CD14-positive monocyte (primary cell): ENCODE measurements at places on chromosomes 6 and 20.

GRCh38 chr6:87700397-87701343 lies 1.4 kb downstream of the AKIRIN2 start:
- peak; percentile 79 for DNase-seq

- no peak for DNase-seq
Measured at GRCh38 chr6:29696147-29697125, 15.5 kb upstream of the ZFP57 start.

DNA sequence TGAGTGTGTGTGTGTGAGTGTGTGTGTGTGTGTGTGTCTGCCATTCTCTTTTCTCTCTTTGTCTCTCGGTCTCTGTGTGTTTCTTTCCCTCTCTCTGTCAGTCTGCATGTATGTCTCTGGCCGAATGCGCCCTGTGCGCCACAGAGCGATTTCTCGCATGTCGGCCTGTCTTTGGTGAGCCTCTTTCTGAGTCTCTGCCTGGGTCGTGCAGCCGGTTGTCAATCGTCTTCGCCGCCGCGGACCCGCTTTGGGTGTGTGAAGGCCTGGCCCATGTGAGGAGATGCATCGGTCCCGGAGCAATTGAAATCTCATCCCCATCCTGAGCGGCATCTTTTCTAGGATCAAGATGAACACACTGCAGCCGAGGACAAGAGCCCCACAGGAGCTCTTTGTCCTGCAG lies 1567.2 kb upstream of the DEFB115 start:
- DNase-seq: no peak

DNA sequence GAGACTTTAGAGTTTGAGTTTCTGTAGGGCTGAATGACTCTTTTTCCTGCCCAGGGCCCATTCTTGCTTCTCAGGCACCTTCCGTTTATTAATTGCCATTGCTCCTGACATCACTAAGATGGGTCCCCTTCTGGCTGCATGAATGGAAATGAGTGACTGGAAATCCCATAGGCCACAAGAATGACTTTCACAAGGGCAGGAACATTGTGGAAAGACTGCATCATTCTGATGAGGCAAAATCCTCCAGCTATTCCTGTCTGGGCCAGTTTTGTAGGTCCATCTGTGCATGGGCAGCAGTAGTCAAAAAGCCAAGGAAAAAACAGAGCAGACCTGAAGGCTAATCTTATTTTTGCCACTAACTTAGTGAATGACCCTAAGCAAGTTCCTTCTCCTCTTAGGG lies 19.3 kb downstream of the TMEM74B start:
- DNase-seq: no peak

DNA sequence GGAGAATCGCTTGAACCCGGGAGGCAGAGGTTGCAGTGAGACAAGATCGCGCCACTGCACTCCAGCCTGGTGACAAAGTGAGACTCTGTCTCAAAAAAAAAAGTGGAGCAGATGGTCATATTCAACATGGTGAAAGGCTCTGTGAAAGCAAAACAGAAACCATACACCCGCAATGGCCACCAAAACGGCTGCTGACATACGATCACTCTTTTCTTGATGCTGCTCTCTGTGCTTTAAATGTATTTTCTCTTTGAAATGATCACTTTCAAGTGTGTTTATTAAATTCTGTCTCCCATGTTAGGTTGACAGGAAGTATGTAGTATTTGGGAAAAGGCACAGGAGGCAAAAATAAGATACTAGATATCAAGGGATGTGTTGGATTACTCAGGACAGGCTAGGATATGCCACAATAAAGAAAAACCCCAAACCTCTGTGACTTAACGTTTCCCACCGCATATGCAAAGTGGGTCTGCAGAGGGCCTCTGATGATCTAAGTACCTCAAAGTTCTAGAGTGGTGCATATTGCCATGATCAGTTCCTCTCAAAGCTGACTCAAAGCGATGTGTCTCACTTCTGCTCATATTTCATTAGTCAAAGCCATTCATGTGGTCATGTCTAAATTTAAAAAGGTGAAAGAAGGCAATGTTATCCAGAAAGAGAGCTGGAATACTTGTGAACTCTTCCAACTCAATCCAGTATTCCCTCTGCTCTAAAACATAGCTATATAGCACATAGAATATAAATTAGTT lies 155.1 kb upstream of the SOX4 start:
- peak; percentile 10 for DNase-seq

GRCh38 chr6:138726757-138727097 lies 46.8 kb upstream of the CCDC28A start:
- DNase-seq: no peak

DNA sequence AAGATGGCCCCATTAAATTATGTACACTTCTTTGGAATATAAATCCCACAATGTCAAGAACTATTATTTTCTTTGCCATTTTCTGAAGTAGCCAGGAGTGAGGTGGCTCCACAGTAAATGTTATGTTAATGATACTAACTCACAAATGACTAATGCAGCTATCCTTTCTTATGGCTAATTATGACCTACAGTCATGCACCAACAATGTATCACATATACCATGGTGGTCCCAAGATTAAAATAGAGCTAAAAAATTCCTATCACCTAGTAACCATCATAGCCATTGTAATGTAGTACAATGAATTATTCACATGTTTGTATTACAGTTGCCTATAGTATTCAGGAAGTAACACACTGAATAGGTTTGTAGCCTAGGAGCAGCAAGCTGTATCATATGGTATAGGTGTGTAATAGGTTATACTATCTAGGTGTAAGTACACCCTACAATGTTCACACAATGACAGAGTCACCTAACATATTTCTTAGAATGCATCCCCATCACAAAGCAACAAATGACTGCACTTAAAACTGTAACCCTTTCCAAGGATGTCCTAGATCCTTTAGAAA lies 15.3 kb downstream of the ECHDC1 start:
- DNase-seq: no peak

GRCh38 chr6:55276745-55277530 lies 50.3 kb upstream of the GFRAL start:
- no peak for DNase-seq

- DNase-seq: no peak
Measured at GRCh38 chr6:116087437-116088027, 13.1 kb upstream of the NT5DC1 start.

DNA sequence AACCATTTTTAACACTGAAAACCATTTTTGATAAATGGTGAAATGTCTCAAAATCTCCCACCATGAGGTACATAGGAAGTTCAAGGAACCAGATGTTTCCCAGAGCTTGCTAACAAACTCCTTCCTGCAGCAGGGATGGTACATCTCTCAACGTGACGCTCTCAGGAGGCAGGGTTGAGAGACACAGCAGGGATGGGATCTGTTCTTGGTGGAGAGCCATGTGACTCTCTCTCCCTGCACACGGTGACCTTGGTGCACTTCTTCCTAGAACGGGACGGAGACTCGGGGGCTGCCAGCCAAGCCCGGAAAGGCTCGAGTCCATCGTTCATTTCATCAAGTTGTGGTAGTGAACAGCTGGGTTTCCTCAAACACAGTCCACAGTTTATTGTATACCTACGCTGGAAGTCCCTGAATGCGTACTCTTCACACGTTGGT lies 94.2 kb downstream of the FAM50B start:
- DNase-seq: no peak

DNA sequence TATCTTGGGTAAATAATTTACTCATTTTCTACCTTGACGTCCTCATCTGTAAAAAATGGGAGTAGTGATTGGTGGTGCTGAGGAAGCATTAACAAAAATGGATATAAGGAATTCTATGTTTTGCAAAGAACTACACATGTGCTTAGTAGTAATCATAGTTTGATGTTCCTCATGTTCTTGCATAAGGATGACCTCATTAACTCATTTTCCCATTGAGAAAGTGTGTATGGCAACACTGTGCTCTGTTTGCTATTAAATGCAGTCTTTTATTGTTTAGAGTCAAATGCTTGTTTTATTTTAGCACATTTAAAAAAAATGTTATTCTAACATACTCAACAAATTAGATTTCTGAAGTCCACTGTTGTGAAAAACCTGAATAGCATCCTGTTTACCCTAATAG lies 211.2 kb upstream of the RSPO3 start:
- DNase-seq: no peak

GRCh38 chr20:59047938-59048680 lies 5.5 kb upstream of the PRELID3B start:
- no peak for DNase-seq

- DNase-seq: no peak
Measured at GRCh38 chr6:138891255-138891986, 95.5 kb downstream of the ECT2L start.

GRCh38 chr6:140708441-140708840 lies 1334.0 kb upstream of the CITED2 start:
- DNase-seq: no peak

- no peak for DNase-seq
Measured at GRCh38 chr6:143158113-143158581, 97.5 kb downstream of the AIG1 start.

GRCh38 chr20:24766143-24766527 lies 182.9 kb upstream of the CST7 start:
- DNase-seq: no peak

GRCh38 chr6:69774740-69775584 lies 21.8 kb downstream of the LMBRD1 start:
- no peak for DNase-seq

GRCh38 chr6:41690541-41691330 lies 44.7 kb downstream of the TFEB start:
- DNase-seq: no peak

DNA sequence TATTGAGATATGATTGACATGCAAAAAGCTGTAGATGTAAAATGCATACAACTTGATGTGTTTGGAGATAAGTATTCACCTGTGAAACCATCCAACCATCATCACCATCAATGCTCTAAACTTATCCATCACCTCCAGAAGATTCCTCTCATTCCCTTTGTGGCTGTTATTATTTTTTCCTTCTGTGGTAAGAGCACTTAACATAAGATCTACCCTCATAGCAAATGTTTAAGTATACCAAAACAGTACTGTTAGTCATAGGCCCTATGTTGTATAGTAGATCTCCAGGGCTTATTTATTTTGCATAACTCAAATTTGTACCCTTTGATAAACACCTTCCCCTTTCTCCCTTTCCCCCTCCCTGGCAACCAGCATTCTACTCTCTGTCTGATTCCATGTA lies 31.2 kb upstream of the CCN6 start:
- DNase-seq: no peak

GRCh38 chr6:112743323-112743722 lies 396.2 kb downstream of the RFPL4B start:
- DNase-seq: no peak

DNA sequence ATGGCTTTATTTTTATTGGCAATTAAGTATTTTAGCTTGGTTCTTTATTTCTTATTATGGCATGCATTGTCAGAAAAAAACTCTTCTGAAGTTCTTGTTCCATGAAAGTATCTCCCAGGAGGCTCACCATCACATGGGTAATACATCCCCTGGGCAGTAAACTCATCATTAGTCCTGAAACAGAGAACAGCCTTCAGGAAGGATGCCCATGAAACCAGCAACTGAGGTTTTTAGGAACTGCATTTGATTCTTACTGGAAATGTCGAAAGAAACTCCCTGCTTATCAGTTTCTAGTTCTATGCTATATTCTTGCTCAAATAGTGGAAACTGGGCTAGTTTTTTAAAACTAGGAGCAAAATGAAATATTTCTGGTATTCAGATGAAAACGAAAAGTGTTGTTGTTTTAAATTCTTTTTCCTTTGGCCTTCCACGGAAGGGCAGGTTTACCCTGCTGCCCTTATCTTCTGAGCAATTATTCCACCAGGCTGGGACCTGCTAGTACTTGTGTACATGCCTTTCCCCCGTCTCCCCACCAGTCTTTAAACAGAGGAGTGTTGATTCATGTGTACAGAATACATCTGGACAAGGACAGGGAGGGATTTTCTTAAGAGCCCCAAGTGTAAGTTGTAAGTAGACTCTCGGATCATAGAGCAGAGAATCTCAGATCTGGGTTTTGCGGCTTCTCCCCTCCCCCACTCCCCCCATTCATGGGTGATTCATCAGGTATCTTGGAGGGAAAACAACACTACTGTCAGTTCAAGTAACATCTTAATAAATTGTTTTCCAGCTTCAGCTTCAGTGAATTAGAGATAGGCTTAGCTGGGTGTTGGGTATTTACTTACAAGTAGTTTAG lies 81.5 kb downstream of the RTN4IP1 start:
- peak; percentile 42 for DNase-seq

- DNase-seq: no peak
Measured at GRCh38 chr6:85078058-85078457, 313.7 kb upstream of the TBX18 start.

DNA sequence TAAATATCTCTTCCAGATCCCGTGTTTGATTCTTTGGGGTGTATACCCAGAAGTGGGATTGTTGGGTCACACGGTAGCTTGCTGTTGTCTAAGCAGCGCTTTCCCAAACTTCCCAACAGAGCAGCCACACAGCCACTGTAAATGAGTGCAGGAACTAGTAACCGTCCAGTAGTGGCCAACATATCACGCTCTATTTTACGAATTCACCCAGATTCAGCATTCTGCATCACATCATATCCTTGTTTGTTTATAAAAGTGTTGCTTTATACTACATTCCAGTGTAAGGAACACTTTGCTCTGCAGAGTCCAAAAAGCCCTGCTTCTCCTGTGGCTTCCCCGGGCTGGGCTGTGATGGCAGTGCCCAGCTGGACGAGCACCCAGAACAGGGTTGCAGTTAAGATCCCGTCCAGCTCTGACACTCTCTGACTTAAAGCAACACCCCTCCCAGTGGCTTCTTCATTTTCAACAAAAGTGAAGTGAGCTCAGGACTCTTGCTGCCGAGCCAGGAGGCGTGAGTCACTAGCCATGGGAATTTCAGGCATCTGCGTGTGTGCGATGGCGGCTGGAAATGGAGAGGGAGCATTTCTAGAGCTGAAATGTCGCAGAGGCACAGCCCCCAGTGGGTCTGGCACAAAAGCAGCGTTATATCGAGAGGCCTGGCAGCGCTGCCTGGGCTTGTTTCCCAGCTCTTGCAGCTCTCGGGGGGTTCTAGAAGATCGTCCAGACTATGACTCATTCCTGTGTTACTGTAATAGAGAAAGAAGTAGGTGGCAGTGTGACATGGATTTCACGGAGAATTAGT lies 216.3 kb upstream of the ECI2 start:
- no peak for DNase-seq

GRCh38 chr6:46781478-46782378 lies 11.5 kb upstream of the MEP1A start:
- DNase-seq: peak; percentile 69

GRCh38 chr20:33653218-33653899 lies 8.8 kb upstream of the C20orf144 start:
- peak; percentile 23 for DNase-seq

DNA sequence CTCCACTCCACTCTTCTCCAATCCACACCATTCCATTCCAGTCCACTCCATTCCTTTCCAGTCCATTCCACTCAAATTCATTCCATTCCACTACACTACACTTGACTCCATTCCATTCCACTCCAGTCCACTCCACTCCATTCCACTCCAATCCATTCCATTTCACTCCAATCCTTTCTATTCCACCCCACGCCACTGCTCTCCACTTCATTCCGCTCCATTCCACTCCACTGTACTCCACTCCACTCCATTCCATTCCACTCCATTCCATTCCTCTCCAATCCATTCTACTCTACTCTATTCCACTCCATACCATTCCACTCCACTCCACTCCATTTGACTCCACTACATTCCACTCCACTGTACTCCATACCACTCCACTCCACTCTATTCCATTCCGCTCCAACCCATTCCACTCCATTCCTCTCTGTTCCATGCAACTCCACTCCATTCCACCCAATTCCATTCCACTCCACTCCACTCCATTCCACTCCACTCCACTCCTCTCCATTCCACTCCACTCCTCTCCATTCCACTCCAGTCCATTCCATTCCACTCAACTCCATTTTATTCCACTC lies 23.4 kb upstream of the DEFB125 start:
- no peak for DNase-seq

GRCh38 chr20:23925789-23926525 lies 46.4 kb upstream of the CST5 start:
- no peak for DNase-seq

- no peak for DNase-seq
Measured at GRCh38 chr6:70099732-70100131, 203.2 kb downstream of the COL9A1 start.
